PC-9 (cell line): ENCODE measurements at places on chromosomes 2 and 18. TPM values are rescaled to one million over a fixed set of nuclear protein-coding genes. Genes with fewer than 3 reads are reported as not detected.
A peak's percentile ranks its signal among the peaks of the same experiment; 100 is the strongest.

DNA sequence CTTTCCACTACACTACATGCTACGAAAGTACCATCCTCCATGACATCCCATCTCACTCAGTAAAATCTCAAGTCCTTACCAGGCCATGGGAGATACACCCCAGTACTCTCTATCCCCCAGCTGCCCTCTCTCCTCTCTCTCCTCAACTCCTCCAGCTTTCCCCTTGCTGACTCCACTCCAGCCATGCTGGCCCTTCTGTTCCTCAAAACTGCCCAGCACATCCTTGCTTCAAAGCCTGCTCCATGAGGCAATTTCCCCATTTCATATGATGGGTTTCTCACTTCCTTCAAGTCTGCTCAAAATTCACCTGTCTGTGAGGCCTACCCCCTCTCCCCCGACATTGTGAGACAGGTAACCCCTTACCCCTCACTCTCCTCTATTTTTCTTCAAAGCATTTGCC, 8.6 kb downstream of the CHN1 start:
- no peak overlapping the region for H3K27ac ChIP-seq
- H3K4me1 ChIP-seq = peaks cover 14% of the 10 kb centered on the region; the same call in 1 of the 2 replicates
- DNase-seq = no peak
- no peak overlapping the region for H3K4me3 ChIP-seq
- no peaks in the 10 kb centered on the region for H3K27me3 ChIP-seq

CTLA4 gene
- total RNA-seq = not detected in 2 replicates

DNA sequence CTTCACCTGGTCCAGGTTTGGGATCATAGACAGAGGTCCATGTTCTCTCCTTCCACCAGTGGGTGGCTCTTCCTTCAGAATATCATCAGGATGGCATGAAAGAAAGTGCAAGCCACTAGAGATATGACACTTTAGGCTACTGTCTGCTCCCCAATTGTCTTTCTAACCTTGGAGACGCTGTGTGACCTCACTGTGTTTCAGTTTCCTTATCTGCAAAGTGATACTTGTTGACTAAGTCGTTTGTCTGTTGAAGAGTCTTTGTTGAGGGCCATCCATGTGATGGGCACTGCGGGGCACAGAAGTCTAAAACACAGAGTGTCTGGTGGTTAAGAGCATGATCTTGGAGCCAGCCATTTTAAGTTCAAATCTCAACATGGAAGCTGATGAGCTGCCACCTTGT, 259.9 kb upstream of the THSD7B start:
- no peak overlapping the region for H3K4me3 ChIP-seq
- no peak for DNase-seq
- H3K27ac ChIP-seq = no peak overlapping the region
- H3K4me1 ChIP-seq = no peaks in the 10 kb centered on the region
- H3K36me3 ChIP-seq = no peaks in the 10 kb centered on the region

LINC00305 gene
- total RNA-seq = not detected in 2 replicates

DNA sequence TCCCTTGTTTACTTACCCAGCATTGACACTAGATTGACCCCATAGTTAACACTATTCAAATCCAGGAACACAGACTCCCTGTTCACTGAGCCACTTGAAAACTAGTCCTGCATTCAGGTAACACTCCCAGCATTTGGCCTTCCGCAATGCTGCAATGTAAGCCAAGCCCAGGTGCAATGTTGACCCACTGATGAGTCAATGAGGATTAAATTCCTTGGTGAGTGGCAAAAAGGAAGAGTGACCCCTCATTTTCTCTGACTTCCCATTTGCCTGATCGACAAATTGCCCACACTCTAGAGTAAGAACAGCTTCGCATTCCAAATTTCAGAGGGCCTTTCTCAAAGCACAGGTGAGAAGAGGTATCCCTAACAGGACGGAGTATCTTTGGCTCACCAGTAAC, 251.9 kb downstream of the FBXO15 start:
- peak; percentile 72 for DNase-seq
- H3K36me3 ChIP-seq = no peaks in the 10 kb centered on the region
- H3K4me3 ChIP-seq = 0 out of 2 replicates have a peak overlapping the region, but pooled peaks have one; percentile 2
- H3K27me3 ChIP-seq = no peaks in the 10 kb centered on the region
- H3K27ac ChIP-seq = peak overlapping the region; percentile 92
- H3K4me1 ChIP-seq = peaks cover 42% of the 10 kb centered on the region

CAD gene
- 41.5 and 70.8 TPM in 2 replicates for total RNA-seq

DNA sequence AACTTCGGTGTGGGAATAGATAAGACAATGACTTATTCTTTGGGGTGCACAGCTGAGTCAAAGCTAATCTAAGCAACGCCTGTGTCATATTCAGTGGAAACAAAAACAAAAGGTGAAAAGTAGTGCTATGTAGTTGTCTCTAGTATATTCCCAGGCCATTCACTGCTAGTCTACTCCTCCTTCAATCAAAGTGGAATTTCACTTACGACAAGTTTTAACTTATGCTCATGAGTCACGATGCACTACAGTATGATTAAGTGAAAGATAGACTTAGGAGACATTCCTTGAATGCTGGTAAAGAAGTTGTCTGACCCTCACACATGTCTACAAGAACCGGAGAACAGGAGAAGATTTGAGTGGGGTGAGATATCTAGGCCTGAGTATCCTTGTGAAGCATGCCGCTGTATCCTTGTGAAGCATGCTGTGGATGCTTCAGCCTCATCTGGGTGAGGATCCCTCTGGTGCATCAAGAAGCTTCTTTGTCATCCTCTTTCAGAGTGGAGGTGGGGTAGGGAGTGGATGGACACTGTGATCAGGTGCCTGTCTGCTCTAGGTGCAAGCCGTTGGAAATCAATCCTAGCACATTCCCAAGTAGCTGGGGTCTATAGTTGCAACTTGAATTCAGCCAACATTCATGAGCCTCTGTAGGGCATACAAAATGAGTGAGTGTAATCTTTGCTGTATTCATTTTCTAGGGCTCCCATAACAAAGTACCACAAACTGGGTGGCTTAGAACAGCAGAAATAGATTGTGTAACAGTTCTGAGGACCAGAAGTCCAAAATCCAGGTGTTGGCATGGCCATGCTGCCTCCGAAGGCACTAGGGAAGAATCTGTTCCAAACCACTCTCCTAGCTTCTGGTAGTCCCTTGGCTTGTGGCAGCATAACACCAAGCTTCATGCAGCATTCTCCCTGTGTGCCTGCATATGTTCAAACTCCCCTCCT, 173.5 kb upstream of the FN1 start:
- H3K27me3 ChIP-seq = no peaks in the 10 kb centered on the region
- no peak overlapping the region for H3K4me3 ChIP-seq
- no peak for DNase-seq
- peaks cover 9% of the 10 kb centered on the region for H3K4me1 ChIP-seq
- no peak overlapping the region for H3K27ac ChIP-seq

UNC50 gene
- total RNA-seq = 38.1 and 46.0 TPM in 2 replicates
